ENCODE measurements at places on chromosomes 2 and 18.

DNA sequence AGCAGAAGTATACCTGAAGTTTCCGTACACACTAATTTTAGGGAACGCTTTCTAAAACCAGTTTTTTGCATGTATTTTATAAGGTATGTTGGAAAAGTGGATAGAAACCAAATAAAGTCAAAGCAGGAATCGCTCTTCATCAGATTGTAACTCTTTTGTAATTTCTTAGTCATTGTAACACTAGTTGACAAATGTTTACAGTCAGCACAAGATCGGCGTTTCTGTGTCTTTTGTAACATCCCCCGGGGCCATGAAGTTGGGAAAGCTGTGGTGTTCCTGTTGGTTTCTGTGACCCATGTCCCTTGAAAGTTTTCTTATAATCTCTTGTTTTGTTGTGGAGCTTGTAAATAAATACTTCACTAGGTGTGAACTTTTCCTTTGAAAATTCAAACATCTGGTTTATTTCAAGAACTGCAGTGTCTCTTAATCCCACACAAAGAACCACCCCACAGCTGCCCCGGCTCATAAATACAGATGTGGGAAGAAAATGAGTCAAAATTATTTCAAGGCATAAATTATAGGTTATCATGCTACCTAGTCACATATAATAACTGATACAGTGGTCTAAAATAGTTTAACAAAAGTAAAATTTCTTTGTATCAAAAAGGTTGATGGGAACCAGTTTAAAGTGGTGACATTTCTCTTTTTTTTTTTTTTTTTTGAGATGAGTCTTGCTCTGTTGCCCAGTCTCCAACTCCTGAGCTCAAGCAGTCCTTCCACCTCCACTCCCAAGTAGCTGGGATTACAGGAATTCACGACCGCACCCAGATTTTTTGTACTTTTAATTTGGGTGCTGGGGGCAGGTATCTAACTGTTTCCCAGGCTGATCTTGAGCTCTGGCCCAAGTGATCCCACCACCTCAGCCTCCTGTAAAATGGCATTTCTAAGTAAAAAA, 751 bp upstream of the NMI start:
- DNase-seq: peak; percentile 68

GRCh38 chr2:236369661-236370062, 105.5 kb upstream of the ASB18 start:
- no peak for DNase-seq

GRCh38 chr18:76528477-76529432, 33.7 kb upstream of the ZNF516 start:
- DNase-seq: peak; percentile 69

DNA sequence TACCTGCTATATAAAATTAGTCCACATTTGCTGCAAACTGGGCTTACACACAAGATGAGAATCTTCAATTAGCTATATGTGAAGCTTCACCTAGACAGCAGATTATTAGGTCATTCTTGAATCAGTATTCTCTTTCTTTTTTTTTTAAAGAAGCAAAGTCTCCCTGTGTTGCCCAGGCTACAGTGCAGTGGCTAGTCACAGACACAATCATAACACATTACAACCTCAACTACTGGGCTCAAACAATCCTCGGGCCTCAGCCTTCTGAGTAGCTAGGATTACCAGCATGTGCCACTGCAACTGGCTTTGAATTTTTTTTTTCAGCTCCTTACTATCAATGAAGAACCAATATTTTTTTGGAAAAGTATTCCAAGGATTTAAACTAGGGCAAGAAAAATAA, 30.5 kb downstream of the OLA1 start:
- no peak for DNase-seq

GRCh38 chr2:156331572-156332283, 793 bp downstream of the NR4A2 start:
- DNase-seq: peak; percentile 94

DNA sequence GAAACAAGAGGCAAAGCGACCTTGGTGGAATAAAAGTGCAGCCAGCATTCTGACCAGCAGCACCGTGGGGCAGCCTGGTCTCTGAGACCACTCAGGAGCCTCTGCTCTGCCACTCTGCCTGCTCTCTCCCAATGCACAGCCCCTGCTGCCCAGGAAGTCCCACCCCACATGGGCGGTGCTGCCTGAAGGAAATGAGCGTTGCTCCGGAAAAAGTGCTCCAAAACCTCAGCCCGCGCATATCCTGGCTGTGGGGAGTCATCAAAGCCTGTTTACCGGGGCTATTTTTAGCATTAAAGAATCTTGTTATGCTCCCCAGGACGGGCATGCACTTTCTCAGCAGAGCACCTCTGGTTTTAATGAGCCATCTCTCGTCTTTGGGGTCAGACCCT, 54.5 kb downstream of the EPAS1 start:
- DNase-seq: no peak

GRCh38 chr2:229673676-229674075, 40.7 kb downstream of the DNER start:
- DNase-seq: no peak

DNA sequence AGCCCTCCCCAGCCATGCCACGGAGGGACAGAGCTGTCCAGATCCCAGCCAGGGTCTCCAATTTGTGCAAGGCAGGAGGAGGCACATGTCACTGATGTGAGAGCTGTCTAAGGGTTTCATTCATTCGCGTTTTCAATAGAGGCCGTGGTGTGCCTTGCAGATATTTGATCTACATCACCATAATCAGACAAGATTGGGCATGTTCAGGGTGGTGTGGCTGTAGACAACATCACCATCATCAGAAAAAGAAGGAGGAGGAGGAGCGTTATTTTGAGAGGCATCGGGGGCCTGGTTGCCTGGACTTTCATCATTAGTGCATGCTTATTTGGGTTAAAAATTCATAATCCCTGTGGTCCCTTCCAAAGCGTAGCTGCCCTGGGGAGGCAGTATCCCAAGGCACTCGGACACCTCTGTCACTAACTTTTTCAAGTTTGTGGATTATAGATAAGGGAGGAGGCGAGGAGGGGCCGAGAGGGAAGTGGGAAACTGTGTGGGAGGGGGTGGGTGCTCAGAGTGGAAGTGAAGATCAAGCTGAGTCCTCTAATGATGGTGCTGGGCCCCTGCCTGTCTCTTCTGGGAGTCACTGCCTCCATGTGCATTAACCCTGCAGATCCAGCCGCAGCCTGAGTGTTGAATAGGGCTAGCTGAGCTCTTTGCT, 194.1 kb downstream of the CTIF start:
- DNase-seq: no peak

DNA sequence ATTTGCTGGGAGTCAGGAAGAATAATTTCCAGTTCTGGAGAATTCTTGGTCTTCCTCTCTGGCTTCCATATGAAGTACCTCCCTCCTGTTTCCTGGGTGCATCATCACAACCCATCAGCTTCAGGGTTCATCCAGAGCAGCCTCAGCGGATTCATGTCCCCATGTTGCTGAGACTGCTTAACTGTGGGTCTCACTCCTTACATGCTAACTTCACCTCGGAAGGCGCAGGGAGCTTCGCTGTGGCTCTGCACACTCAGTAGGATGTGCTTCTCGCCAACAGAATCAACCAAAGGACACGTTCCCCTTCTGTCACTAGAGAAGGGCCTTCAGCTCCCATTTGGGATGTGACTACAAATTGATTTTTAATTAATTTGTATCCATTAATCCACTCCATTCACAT, 24.2 kb downstream of the FBLN7 start:
- DNase-seq: no peak

DNA sequence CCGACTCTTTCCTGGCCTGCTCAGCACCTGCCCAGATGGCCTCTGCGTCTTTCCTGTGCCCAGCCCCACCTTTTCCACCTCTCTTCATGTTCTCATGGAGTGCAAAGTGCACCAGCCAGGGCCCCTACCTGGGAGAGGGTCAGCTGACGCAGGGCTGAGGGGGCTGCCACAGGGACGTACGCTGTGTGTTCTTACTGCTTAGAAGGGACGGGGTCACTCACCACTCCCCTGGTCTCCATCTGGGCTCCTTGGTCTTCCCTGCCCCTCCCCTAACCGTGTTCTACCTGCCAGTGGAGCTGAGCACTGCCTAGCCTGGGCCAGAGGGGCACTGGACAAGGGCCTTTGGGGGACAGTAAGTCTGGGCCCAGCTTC, 8.6 kb downstream of the ERFE start:
- DNase-seq: no peak

DNA sequence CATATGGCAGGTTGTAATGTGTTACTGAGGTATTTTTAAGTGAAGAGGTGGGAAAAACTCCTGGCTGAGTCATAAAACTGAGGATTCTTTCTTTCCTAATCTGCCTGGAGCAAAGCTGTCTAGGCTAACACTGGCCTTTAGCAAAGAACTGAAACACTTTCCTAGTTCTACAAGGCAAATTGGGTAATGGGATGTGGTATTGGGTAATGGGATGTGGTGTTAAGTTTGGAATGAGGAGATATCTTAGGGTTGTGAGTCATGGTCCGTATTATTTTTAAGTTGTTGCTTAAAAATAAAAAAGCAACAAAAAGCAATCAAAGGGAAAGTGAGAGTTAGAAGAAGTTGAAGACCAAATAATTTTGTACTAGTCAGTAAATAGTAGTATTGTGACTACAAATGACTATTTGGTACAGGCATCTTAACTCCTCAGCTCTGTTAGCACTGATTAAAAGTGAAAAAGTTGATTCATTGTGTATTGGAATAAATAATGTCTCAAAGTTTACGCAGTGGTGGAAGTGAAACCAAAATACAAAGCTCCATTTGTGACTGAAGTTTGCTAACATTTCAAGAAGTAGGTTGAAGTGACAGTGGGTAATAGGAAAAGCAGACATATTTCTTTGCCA, 216.8 kb downstream of the CAMKMT start:
- peak; percentile 66 for DNase-seq

GRCh38 chr2:19000776-19001175, 357.6 kb downstream of the OSR1 start:
- DNase-seq: no peak

- DNase-seq: peak; percentile 40
These were observed 1.7 kb downstream of the ALLC start for GRCh38 chr2:3659447-3660432.

DNA sequence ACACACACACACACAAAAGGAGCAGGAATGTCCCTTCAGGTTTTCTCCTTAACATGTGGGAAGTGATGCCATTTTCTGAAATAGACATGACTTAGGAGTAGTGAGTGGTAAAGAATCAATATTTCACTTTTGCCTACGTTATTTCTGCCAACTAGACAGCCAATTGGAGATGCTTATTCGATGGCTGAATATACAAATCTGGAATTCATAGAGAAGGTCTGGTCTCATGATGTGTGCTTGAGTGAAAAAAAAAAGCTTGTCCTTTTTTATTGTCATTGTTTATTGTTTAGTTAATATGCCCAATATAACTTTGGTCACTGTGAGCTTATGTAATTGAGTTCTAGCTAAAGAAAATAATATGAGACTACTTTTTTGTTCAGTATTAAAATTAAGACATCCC, 284.3 kb downstream of the GULP1 start:
- DNase-seq: no peak

DNA sequence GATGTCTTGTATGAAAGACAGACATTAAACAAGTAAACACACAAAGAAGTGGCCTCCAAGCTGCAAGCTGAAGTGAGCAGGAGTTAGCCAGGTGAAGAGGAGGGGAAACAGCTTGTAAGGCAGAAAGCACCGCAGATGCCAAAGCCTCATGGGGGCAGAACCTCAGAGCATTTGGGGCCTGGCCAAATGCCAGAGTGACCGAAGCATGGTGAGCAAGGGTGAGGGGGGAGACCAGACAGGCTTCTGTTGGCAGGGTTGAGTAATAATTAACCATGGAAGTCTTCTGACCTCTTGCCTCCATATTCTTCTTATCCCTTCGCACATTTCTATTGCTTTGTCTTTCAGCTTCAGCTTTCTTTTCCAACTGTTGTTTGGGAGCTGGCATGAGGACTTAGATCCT, 5.6 kb downstream of the QPCT start:
- DNase-seq: no peak
